ENCODE measurements at places on chromosomes 6 and 20. TPM values are rescaled to one million over a fixed set of nuclear protein-coding genes. Genes with fewer than 3 reads are reported as not detected.

Gene DDO
- 1.9 TPM for total RNA-seq

Gene SEL1L2
- total RNA-seq, result not detected

Gene OOEP
- total RNA-seq, result not detected

Gene FAXC
- 1.5 TPM for total RNA-seq

Gene OVOL2
- total RNA-seq, result not detected

Gene EYA4
- total RNA-seq, result 110 TPM

Gene SRSF6
- total RNA-seq, result 18.8 TPM

DNA sequence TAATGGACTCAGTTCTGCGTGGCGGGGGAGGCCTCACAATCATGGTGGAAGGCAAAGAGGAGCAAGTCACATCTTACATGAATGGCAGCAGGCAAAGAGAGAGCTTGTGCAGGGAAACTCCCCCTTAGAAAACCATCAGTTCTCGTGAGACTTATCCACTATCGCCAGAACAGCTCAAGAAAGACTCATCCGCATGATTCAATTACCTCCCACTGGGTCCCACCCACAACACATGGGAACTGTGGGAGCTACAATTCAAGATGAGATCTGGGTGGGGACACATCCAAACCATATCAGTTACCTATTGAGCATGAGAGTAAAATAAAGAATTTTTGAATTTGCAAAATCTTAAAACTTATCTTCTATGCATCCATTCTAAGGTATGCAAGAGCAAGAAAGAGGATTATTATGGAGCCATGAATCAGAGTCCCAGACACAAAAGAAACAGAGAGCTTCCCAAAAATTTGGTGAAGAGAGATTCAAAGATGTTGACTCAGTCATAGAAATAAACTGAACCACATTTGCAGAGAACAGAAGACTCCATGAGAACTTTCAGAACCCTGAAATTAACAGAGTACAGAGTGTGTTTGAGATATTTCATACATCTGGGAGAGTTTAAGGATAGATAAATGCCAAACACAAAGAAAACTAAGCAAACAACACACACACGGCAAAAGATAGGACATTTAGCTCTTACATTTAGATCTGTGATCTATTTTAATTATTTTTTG is 17.1 kb upstream of the MOXD1 start:
- no peak for DNase-seq

GRCh38 chr6:168469521-168469920 is 28.5 kb downstream of the SMOC2 start:
- DNase-seq, result peak; percentile 42

- DNase-seq, result no peak
Measured at GRCh38 chr20:60142587-60142986, 184.4 kb downstream of the CDH26 start.

DNA sequence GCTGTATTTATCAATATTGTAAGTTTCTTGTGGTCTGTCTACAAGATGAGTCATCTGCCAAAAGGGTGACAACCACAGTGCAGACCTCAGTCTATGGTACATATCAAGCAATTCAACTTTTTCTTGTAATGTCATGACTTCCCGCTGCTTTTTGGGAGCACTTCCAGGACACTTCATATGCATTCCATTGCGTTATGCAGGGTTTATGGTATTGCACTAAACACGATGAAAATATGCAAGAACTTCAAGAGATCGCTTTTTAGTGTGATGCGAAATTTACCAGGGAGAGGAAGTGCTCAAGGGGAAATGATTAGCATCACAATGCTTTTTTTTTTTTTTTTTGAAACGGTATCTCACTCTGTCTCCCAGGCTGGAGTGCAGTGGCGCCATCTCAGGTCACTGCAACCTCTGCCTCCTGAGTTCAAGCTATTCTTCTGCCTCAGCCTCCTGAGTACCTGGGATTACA is 166.5 kb downstream of the TFAP2A start:
- no peak for DNase-seq

DNA sequence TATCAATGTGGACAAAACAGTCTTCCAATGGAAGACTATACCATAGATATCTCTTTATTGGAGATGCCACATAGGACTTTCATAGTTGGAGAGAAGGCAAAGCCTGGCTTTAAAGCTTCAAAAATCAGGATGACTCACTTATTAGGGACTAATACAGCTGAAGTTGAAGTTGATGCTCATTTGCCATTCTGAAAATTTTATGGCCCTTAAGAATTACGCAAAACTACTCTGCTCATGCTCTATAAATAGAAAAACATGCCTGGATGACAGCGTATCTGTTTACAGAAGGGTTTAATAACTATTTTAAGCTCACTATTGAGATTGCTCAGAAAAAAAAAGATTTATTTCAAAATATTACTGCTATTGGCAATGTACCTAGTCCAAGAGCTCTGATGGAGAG is 155.5 kb upstream of the DST start:
- DNase-seq, result no peak

DNA sequence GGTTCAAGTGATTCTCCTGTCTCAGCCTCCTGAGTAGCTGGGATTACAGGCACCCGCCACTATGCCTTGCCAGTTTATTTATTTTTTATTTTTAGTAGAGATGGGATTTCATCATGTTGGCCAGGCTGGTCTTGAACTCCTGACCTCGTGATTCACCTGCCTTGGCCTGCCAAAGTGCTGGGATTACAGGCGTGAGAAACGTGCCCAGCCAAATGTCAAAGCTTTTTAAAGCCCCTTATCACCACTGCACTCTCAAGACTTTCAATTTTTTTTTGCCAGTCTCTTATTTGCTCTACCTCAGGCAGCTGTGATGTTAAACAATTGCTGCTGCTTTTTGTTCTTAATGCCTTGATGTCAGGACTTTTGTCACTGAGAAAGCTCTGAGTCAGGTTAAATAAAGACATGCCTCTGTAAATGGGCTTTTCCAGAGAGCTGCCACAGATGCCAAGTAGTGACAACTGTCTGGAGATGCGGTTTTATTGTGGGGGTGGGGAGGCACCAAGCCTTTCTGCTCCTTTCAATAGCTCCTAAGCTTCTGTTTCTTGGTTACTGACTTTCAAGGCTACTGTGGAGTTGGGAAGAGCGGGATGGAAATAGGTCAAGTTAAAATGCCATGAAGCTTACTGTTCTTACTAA is 29.2 kb downstream of the RSPH3 start:
- no peak for DNase-seq

GRCh38 chr20:7196481-7196880 is 429.0 kb downstream of the BMP2 start:
- no peak for DNase-seq

DNA sequence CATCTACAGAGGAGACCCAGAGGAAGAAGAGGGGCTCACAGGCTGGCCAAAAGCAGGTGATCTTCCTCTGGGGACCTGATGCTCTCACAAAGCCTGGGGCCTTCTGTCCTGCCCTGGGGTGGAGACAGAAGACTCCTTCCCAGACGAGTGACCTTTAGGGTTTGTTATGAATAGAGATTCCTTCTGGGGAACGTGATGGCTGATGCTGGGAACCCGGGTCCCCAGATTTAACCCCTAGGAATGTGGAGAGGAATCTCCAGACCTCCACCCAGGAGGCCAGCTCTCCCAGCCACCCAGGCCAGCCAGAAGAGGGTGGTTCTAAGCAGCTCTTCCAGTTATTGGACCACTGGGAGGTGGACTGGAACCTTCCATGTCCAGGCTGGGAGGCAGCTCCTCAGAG is 16.8 kb upstream of the CCN5 start:
- DNase-seq, result no peak

GRCh38 chr6:157034436-157035230 is 257.5 kb downstream of the ARID1B start:
- no peak for DNase-seq

DNA sequence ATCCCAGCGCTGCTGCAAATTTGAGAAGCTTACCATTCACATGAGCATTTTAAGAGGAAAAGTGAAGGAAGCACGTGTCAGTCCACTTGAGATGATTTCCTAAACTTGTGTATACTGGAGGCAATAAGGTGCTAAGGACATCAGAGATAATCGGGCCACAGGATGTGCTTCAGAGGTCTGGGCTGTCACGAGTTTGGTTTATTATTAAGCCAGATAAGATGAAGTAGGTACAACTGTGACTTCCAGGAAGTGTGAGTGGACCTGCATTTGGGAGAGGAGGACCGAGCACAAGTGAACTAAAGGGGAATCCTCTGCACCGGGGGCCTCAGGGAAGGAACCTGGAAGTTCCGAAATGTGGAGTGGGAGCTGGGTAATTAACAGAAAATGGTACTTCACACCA is 1.4 kb downstream of the SAMD5 start:
- no peak for DNase-seq

- no peak for DNase-seq
Measured at GRCh38 chr20:33672426-33673113, 1.7 kb downstream of the NECAB3 start.

DNA sequence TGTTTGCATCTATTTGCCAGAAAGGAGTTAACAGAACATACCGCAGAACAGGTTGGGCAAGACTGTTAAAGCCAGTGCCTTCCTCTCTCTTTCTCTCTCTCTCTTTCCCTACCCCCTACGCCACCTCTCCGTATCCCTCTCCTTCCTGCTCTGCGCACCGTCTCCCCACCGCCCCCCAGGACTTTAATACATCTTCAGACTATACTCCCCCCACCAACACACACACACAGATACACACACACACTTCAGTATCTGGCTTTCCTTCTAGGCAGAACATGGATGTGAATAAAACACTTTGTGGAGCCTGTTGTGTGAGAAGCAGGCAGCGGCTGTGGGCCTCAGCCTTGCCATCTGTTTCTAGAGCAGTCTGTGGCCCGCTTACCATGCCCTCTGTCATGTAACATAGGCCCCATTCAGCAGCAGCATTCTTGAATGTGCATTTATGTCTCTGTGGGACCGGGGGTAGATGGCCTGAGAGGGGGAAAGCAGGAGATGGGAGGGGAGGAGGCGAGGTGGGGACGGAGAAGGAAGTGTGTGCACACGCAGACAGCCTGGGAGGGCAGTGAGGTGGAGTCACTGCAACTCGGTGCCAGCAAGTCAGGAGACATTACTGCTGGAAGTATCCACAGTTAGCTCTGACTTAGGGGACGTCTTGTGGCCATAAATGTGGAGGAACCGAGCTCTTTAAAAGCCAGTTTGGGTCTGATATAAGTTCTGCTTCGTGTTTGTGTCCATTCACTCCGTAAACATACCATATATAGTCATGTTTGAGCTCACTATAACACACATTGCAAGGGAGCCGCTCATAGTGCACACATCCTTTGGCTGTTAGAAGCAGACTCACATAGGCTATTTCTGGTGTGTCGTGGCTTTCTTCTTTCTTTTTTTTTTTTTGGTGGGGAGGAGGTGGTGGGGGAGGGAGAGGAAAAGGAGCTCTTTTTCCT is 38.4 kb downstream of the RREB1 start:
- peak; percentile 61 for DNase-seq

DNA sequence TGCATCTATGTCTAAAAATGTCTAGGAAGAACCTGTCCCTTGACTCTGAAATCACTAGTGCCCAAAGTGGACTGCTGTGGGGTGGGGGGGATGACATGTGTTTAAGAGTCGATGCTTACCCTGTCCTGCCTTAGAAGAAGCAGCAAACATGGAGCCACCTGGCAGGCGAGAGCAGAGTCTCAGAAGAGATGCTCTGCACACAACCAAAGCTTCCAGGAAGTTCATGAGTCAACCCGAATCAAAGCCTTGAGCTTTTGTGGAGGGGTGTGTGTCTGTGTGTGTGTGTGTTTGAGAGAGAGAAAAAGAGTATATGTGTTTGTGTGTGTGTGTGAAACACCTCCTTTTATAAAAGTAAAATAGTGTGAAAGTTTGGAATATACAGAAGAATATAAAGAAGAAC is 269.9 kb downstream of the ALDH8A1 start:
- DNase-seq, result no peak

DNA sequence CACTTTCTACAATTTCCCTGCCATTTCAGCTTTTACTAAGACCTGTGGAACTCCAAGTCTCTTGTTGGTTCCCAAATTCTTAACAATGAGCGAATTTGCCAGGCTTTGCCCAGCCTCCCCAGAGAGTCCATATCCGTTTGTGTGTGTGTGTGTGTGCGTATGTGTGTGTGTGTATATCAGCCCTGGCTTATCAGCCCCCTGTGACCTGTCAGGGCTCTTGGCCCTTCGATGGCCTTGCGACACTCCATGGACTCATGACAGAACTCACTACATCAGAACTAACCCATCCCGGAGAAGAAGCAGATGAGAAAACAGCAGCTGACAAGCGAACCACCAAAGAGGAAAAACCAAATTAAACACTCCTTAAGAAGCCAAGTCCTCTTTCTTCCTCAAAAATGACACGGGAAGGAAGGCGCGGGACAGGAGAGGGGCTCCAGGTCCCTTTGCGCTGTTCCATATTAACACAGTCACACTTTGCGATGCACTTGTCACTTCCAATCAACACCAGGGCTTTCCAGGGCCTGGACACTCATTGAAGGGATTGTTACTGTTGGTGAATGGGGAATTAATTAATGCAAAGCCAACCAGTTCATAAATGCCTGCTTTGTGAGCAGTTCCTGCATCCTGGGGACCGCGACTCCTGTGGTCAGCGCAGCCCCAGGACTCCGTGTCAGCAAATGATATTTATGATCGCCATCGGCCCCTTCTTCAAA is 524.0 kb downstream of the CD83 start:
- DNase-seq, result no peak

Measured in gastrocnemius medialis (tissue), 4 donors.